Stimulated activated CD8-positive, alpha-beta memory T cell treated with anti-CD3 and anti-CD28 coated beads, Interleukin-2, amount 100 ng/mL, for 48 hours (primary cell): ENCODE measurements at places on chromosomes 7 and 10.

- DNase-seq, result no peak
Measured at GRCh38 chr7:11650030-11650429, 182.0 kb downstream of the THSD7A start.

DNA sequence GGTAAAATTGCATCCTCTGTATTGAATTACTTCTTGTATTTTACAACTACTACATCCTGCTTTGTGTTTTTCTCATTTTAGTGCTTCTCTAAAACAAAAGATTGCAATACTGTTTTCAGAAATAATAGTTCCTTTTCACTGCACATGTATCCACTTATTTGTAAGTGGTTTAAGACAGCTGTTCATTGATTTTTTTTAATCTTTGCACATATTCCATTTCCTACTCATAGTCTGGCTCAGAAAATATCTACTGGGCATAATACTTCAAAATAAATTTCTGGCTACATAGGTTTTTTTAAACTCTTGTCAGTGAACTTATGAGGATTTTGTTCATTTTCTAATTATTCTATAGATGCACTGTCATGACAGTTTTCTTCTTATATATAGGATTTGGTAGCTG is 54.8 kb downstream of the SND1 start:
- DNase-seq, result no peak

- DNase-seq, result no peak
Measured at GRCh38 chr7:110841840-110842545, 248.9 kb upstream of the LRRN3 start.

DNA sequence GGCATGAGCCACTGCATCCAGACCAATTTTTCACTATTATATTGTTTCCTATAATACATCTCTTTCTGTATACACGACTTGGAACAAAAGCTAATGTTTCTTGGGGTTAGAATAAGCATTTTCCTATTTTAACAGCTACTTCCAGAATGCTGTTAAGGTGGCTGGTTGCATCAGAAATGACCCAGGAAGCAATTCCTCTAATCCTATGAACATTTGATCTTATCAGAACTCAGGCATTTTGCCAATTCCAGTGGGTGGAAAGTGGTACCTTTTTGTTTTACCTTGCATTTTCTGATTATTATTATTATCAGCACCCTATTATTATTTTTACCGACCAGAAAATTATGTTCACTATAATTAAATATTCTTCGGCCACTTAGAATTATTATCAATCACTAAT is 73.3 kb downstream of the NDUFB2 start:
- DNase-seq, result no peak

GRCh38 chr10:111455776-111456426 is 379.1 kb downstream of the ADRA2A start:
- DNase-seq, result no peak

GRCh38 chr10:1737222-1738061 is at the start of gene ADARB2:
Gene ADARB2 (minus strand): TSS chr10:1737525.
- no peak for DNase-seq

DNA sequence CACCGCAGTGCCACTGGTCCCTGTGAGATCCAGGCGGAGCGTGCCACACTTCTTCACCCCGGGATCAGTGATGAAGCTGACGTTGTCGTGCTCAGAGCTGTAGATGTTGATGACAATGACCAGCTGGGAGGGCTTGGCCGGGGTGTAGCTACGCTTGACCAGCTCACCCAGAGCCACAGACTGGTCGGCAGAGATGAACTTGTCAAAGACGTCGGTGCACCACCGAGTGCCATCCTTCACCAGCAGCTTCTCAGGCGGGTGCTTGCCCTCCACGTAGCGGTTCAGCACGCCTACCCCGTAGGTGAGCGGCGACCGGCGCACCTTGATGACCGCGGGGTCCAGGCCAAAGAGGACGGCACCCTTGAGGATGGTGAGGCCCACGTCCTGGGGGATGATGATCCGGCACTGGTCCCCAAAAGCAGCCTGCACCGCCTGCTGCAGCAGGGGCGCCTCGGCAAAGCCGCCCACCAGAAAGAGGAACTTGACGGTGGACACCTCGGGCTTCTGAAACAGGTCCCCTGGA is 54.2 kb downstream of the PNLIPRP2 start:
- DNase-seq, result no peak

GRCh38 chr10:78401624-78402367 is 368.1 kb downstream of the RPS24 start:
- no peak for DNase-seq

GRCh38 chr7:25952261-25953057 is 199.5 kb upstream of the NFE2L3 start:
- no peak for DNase-seq

GRCh38 chr7:113731571-113731970 is 187.2 kb downstream of the PPP1R3A start:
- DNase-seq, result no peak

GRCh38 chr7:102291056-102291915 is 4.6 kb downstream of the SH2B2 start:
- DNase-seq, result peak; percentile 15

- no peak for DNase-seq
Measured at GRCh38 chr7:76509931-76510877, at the start of gene UPK3B. Gene UPK3B (plus strand): TSS chr7:76510552. CDS start chr7:76510653, 101 bp downstream.

GRCh38 chr7:150755473-150756099 is 18.4 kb downstream of the GIMAP5 start:
- DNase-seq, result no peak

- no peak for DNase-seq
Measured at GRCh38 chr7:106792233-106792926, 72.7 kb upstream of the PIK3CG start.

GRCh38 chr7:125169088-125169487 is 239.5 kb upstream of the POT1 start:
- no peak for DNase-seq

GRCh38 chr10:72692994-72693781 is 1.2 kb downstream of the MCU start:
- peak; percentile 1 for DNase-seq

- DNase-seq, result no peak
Measured at GRCh38 chr7:145169908-145170307, 334.1 kb upstream of the TPK1 start.

- no peak for DNase-seq
Measured at GRCh38 chr10:116026315-116026714, 246.7 kb downstream of the GFRA1 start.

- no peak for DNase-seq
Measured at GRCh38 chr10:66828957-66829356, 96.9 kb upstream of the LRRTM3 start.

GRCh38 chr10:50216894-50217293 is 34.4 kb downstream of the ASAH2 start:
- DNase-seq, result no peak

DNA sequence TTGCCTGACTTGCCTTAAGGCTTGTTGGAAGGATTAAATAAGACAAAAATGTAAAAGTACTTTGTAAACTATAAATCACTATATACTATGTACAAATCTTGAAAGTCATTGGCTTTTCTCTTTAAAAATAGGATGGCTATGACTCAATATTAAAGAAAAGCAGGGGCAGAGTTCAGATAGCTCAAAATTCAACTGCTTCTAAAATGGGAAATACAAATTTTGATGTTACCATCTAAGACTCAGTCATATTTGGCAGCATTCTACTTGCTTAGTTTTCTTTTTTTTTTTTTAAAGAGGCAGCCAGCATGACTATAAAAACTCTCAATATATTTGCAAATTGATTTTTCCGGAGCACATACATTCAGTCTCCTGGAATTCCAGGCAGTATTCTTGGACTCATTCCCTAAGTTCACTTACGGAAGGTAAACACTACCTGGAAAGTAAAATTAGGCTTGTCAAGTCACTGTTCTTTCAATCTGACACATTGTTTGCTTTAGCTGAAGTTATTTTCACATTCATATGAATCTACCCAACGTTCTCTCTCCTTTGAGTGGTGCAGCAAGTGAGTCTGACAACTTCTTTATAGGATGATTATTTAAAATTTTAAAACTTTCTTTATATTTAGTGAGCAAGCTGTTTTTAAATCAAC is 133.8 kb upstream of the CCDC6 start:
- DNase-seq, result no peak

GRCh38 chr7:155577509-155577905 is 31.1 kb upstream of the CNPY1 start:
- DNase-seq, result no peak

DNA sequence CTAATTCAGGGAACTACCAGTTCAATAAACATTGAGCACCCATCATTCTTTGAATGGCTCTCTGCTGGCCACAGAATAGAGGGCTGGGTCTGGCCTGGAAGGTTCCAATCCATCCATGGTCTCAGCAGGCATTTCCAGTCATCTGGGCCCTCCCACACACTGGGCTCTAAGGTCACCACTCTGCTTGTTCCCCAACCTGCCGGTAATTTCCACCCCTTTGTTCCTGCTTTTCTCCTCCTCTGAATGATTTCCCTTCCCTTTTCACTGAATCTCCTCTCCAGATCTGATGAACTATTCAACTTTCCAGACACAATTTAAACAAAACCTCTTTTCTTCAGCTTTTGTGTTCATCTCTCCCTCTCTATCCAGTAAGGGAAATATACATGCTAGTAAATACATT is 2.6 kb downstream of the BZW2 start:
- no peak for DNase-seq

DNA sequence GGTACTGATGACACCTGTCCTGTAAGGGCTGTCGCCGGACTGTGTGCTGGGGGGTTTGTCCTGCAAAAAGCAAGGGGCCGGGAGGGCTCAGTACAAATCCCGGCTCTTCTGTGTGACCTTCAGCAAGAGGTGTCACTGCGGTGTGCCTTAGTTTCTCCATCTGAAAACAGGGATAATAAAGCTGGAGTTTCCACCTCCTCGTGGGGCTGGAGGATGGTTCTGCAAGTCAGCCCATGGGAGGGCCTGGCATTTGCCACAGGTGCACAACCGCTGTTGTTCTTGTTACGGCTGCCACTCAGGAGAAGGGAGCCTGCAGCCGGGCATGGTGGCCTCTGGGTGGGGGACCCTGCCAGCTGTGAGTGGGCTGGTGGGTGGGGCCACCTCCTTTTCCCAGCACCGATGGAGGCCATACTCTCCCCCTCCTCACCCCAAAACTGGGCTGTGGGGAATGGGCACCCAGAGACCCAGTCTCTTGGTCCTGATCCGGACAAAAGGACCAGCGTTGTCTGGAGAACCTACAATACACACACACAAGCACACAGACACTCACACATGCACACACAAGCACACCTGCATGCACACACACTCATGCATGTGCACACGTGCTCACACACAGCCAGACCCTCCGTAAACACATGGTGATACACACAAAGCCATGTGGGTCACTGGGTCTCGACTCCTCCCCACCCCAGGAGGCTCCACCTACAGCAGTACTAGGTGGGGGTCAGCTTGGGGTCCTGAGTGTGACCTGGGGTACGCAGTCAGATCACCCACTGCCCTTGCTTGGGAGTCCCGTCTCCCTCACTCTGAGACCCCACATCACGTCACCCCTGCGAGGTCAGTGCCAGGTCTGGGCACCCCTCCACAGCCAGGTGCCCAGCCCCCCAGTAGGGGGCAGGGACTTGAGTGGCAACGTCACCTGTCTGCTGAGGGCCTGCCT is 34.1 kb downstream of the ELFN1 start:
- no peak for DNase-seq

GRCh38 chr10:68831961-68832455 is 4.7 kb downstream of the STOX1 start:
- DNase-seq, result no peak

DNA sequence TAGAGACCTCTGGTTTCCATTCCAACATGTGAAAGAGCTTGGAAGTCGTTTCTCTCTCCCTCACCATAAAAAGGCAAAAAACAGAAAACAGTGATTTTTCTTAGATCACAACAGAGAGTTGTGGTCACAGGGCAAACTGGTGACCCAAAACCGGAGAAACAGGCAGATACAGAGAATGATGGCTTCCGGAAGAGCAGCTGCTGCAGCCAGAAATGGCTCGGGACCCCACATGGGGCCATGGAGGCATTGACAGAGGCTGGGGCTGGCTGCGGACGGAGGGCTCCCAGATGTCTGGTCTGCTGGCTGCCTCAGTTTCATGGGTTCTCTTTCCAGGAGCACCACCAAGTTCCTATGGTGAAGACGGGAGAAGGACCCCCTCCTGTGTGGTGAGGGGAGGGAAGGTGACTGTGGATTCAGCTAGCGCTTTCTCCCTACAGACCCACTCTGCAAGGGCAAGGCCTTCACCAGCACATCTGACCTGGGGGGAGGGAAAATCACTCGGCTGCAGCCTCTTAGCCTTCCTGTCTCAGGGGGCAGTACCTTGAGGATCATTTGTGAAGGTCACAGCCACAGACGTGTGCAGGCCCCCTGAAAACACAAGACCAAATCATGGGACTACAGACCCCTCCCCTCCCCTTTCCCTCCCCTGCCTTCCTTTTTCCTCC is 81.4 kb downstream of the WDR37 start:
- DNase-seq, result no peak

GRCh38 chr7:128832880-128833147 is 2.6 kb downstream of the FLNC start:
- DNase-seq, result no peak

- no peak for DNase-seq
Measured at GRCh38 chr7:133812877-133813276, 314.3 kb upstream of the LRGUK start.

DNA sequence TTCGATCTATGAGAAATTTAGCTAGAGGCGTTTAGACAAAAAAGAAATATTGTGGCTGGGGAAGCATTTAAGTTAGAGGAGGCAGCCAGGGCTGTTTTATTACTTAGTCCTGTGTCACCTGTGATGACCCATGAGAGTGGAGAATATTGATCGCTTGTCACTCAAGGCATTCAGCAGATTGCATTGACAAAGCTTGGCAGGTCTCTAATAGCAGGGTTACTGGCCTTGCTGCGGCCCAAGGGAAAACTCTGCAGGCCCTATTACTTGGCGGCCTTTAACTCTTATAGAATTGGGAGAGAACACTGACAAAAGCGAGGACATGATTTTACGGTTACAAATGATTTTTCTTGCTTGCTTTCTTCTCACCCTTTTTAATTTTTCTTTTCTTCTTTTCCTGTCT is 473.5 kb downstream of the AUTS2 start:
- DNase-seq, result no peak

GRCh38 chr10:88118729-88119128 is 255.3 kb downstream of the PTEN start:
- no peak for DNase-seq

- DNase-seq, result no peak
Measured at GRCh38 chr7:116259156-116259870, 49.0 kb downstream of the TES start.

- DNase-seq, result no peak
Measured at GRCh38 chr7:94368371-94368791, 26.3 kb upstream of the COL1A2 start.

- no peak for DNase-seq
Measured at GRCh38 chr10:102009801-102010425, 46.1 kb downstream of the ARMH3 start.

DNA sequence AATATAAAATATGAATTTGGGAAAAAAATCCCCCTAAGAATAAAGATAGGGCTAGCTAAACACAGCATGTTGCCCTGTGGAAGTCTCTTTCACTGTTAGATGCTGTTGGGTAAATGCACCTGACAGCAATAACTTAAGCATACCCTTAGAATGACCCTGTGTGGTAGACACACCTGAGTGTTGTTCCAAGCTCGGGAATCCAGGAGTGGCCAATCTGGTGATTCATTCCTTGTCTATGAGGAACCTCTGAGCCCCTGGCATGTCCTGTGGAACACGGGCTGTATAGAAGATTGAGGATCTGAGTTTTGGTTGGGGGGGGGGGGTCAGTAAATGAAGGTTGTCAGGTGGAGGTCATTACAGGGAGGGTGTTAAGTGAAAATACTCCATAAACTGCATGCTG is 730.0 kb upstream of the IGFBP3 start:
- DNase-seq, result no peak
